ENCODE measurements at places on chromosomes 3 and 15.

DNA sequence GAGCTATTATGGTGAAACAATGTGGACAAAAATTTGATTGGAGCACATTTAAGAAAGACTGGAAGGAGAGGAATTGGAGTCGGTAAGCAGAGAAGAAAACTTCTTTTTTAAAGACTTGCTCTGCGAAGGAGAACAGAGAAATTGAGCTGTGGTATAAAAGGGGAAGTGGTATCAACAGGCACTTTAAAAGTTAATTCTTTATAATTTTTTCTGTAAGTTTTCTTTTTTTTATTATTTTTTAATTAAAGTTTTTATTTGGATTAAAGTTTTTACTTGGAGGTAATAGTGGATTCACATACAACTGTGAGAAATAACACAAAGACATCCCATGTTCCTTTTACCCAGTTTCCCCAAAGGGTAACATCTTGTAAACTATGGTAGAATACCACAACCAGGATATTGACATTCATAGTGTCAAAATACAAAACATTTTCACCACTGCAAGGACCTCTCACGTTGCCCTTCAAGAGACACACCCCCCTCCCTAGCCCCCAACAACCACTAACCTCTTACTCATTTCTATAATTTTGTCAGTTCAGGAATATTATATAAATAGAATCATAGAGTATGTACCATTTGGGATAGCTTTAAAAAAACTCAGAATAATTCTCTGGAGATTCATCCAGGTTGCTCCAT is 33.8 kb upstream of the XIRP1 start:
- DNase-seq, result no peak

- DNase-seq, result no peak
These were observed 308.4 kb downstream of the PDCD6IP start for GRCh38 chr3:34106879-34107278.

DNA sequence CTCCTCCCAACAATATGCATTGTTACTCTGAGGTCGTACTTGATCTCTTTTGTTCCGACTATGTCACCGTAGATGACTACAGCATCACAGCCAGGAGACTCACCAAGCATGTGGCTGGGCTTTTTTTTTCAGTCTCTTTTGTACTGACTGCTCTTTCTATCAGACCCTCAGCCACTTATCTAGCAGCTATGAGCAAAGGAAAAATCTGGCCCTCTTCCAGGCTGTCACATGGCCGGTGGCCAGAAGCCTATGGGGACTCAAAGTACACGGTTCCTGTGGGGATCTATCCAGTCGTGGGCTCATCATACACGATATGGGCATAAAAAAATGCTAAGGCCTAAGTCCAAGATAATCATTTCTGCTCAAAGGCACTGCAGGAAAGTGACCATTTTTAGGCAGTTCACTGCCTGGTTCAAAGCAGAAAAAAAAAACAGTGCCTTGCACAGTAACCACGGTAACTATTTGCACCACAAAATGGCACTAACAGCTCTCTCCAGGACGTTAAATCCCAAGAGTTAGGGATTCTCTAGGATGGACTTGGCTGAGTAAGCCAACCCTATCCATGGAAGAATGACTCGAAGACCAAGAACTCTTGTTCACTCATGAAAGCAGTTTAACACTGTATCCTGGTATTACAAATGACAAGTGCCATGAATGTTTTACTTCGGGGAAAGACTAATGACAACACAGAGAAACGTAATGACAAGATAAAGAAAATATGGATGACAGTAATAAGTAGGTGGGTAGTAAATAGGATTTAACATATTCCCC is 50.3 kb downstream of the SHQ1 start:
- DNase-seq, result no peak

DNA sequence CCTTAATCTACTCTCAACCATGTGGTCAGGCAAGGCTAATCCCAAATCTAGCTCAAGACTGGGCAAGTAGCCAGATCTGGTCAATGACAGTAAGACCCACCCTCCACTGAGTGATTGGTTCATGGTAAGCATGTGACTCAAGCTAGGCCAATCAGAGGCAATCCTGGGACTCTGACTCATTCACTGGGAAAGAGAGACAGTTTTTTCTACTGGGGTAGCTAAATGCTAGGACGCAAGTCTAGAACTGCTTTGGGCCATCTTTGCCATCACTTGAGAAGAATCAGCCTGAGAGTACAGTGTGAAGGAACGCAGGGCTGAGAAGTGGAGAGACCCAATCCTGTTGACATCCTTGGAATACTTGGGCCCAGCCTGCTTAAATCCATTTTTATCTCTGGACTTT is 9.4 kb upstream of the RAD18 start:
- DNase-seq, result no peak

GRCh38 chr3:127035677-127036076 is 52.8 kb downstream of the PLXNA1 start:
- DNase-seq, result no peak

- DNase-seq, result no peak
These were observed 43.2 kb upstream of the INSYN1 start for GRCh38 chr15:73796331-73796831.

DNA sequence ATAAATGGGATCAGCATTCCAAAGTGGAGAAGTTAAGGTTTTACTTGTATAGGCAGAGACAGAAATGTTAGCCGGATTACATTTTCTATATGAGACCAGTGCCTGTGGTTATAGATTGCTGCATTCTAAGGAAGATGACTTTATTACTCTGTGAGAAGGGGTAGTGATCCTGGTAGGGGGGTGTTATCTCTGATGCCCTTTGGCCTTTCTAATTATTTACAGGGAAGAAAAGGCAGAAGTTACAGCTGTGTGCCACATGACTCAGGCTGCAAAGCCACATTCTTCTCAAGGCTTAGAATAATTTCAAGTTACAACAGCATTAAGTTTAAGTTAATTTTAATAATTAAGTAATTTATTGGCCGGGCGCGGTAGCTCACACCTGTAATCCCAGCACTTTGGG is 2.2 kb upstream of the TMC3 start:
- no peak for DNase-seq

DNA sequence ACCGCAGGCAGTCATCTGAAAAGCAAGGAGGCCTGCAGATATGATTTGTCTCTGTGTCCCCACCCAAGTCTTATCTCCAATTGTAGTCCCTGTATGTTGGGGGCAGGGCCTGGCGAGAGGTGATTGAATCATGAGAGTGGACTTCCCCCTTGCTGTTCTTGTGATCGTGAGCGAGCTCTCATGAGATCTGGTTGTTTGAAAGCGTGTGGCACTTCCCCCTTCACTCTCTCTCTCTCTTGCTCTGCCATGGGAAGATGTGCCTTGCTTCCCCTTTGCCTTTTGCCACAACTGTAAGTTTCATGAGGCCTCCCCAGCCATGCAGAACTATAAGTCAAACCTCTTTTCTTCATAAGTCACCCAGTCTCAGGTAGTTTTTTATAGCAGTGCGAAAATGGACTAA is 83.3 kb downstream of the TMCO5A start:
- DNase-seq, result no peak

- DNase-seq, result no peak
These were observed 13.4 kb downstream of the LRIG1 start for GRCh38 chr3:66487465-66487864.

- DNase-seq, result no peak
These were observed 51.1 kb upstream of the PLXNA1 start for GRCh38 chr3:126931806-126932187.

- no peak for DNase-seq
These were observed 43.4 kb upstream of the ARL14 start for GRCh38 chr3:160633361-160634083.

DNA sequence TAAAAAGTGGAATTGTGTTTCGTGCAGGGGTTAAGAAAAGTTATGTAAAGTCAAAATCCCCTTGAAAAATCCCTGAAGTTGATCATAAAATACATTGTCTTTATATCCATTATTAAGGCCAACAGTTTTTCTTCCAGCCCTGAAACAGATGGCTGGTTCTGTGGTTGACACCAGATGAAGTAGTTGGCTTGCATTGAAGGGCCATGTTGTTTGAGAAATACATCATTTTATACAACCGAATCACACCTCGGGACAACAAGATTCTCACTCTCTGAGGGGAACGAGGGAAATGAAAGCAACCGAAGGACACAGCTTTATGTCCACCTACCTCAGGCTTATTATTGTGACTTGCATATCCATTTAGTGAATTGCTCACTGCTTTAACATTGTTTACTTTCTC is 126.0 kb upstream of the MITF start:
- DNase-seq, result no peak

GRCh38 chr3:155743606-155744005 is 1.3 kb downstream of the PLCH1 start:
- DNase-seq, result no peak

DNA sequence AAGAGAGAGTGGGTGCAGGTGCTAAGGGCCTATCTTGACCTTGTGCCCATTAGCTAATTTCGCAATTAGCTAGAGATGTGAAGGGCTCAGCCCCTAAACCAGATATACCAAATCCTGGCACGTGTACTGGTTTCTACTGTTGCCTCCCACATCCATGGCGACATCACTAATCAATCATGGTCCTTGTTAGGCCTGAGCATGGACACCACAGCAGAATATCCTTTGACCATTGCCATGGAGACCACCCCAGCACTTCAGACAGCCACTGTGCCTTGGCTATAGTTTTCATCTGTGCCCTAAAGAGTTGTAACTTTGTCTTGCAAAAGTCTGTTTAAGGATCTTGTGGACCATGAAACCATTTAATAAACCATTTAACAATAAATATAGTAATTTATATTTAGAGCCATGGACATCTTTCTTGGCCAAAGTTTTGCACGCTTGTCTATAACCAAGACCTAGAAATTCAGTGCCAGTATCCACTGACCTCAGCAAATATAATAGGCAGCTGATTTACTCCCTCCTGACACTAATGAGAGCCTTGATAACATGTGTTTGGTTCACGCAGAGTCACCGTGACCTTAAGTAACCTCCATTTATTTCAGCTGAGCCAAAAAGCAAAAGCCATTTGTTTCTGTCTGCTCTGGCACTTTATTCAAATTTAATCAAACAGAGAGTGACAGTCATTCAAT is 43.4 kb downstream of the COLQ start:
- DNase-seq, result no peak

- DNase-seq, result no peak
These were observed 1.7 kb downstream of the CHDH start for GRCh38 chr3:53844262-53845102.

DNA sequence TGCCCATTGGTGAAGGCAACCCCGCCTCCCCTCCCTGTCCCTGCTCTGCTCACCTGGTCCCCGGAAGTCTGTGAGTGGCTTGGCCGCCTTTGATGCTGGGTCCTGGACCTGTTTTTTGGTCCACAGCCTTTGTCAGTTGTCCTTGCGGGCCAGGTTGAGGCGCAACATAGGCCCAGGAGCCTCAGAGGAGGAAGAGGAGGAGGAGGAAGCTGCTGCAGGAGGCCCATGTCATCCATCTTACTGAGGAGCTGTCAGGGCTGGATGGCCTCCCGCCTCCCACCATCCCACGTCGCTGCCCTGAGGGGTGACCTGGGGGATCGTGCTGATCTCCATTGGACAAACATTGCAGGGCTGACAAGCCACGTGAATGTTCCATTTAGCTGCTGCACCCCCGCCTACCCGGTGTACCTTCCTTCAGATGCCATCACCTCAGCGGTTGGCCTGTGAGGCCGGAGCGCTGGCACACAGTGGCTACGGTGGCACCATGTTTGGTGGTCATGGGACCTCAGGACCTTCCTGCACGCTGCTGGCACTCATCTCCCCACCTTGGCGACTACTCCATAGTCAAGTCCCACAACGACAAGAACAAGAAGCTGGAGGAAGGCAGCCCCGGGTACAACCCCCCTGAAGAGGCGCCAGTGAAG is 106.3 kb downstream of the SMAD6 start:
- DNase-seq, result no peak

- no peak for DNase-seq
These were observed 11.5 kb upstream of the CHAC1 start for GRCh38 chr15:40941528-40942336.

GRCh38 chr3:142931222-142931621 is 32.3 kb downstream of the PAQR9 start:
- no peak for DNase-seq

DNA sequence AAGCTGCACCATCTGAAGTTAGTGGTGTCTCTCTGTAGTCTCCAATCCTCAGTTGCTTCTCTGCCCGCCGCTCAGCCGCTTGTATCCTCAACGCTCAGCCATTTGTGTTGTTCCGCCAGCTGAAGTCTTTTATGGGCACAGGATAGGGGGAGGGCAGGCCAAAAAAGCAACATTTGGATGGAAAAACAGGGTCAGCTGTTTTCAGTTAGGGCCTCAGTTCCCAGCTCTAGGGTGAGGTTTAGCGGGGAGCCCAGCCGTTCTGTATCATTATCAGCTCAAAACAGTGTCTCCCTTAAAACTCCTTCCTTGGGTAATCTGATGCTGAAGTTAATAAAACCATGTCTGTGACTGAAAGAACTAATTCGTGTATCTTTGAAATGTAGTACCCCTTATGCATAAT is 329.5 kb upstream of the AZI2 start:
- DNase-seq, result no peak

DNA sequence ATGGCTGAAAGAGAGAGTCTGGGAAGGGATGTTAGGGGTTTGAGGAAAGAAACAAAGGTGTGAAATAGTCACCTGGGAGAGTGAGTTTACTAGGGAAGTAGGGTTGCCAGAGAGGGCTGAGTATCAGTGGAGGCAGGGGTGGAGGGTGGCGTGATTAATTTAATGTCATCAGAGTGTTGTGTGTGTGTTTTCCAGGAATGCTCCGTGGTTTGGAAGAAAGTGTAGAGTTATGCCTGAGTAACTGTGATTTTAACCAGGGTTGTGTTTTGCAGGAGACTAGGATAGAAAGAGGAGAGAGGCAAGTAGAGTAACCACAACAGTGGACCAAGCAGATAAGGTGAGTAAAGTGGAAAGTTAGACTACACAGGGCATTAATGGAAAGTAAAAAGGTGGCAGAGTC is 27.2 kb downstream of the PLD1 start:
- no peak for DNase-seq

GRCh38 chr3:46208167-46208704 is at the start of gene CCR1:
Gene CCR1 (minus strand): TSS chr3:46208313. CDS start chr3:46204313, 4,000 bp downstream.
- no peak for DNase-seq

- DNase-seq, result no peak
These were observed 95.9 kb downstream of the FRMD4B start for GRCh38 chr3:69290006-69290405.

GRCh38 chr3:122680475-122681283 is at the start of gene PARP14:
Gene PARP14 (plus strand): TSS chr3:122680839. CDS start chr3:122680884, 45 bp downstream.
- peak; percentile 15 for DNase-seq

- no peak for DNase-seq
These were observed 53.9 kb downstream of the ACAD9 start for GRCh38 chr3:128933213-128933921.

DNA sequence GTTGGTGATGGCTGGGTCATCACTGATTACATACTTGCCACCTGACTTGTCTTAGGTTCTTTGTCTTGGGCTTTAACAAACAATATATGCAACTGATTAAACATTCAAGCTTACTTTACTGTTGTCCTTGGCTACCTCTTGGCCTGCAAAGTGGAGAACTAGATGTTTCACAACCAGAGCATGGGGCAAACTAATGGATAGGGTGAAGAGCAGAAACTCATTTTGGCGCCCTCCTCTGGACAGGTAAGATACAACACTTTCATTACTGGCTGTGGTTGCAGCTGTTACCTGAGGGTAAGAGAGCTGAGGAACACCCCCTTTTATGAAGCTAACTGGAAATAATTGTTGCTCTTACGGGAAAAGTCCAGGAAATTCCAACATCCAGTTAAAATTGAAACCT is 262.1 kb downstream of the NAALADL2 start:
- no peak for DNase-seq

Measured in cortex of kidney (tissue), 1 donor.